ENCODE measurements at places on chromosomes 7 and 10.

DNA sequence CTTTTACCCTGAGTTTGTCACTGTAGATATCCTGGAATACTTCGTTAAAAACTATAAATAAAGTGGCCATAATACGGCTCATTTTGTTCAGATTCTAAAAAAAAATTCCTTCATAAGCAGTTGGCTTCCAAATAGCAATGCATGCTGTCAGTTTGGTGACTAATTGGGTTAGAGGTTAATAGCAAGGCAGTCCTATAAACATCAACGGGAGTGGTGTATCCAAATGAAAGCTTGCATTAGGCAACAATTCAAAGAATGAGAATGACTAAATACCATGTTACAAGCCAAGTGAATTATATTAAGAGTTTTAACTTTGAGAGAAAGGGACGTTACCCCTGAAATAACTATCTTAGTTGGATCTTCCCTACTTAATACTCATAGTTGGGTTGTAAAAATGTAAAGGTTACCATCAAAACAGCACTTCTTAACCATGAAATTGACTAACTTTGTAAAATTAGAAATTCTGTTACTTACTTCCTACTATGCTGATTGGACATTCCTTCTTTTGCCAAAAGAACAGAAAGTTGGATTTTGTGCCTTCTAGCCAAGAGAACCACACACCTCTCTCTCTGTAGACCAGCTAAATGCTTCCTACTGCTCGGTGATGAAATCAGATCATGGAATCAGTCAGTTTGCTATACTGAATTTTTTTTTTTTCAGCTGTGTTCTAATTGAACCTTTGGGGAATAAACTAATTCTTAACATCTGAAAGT is 98.0 kb downstream of the KAT6B start:
- DNase-seq: no peak

GRCh38 chr7:78901566-78901965 is 551.9 kb downstream of the MAGI2 start:
- DNase-seq: no peak

DNA sequence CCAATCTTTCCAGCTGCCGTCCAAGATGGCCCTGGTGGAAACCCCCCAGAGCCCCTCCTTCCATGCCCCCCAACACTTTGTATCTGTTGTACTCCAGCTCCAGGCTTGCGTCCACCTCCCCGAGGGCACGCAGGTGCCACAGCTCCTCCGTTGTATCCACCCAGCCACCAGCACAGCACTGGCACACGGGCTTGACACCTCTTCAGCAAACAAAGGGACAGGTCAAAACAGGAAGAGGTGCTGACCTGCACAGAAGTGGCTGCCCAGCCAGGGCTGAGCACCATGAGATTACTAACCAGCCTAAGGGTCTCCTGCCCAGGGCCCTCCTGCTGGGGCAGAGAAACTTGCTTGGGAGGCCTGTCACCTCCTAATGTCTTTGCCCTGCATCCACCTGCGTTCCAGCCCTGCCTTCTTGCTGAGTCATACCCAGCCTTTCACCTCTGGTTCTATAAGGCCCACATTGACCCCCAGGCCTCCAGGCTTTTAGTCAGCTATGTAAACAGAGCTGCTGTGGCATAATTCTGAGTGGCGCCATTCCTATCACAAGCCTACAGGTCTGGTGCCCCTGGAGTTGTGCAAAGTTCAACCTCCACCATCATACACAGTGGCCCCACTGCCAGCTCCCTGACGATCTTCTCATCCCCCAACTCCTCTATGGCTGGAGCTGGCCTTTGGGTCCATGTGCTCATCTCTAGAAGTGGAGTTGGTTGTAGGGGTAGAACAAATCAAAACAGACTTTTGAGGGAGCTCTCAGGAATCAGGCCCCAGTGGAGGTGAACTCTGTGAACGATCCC is 20.9 kb downstream of the SLC29A3 start:
- no peak for DNase-seq

DNA sequence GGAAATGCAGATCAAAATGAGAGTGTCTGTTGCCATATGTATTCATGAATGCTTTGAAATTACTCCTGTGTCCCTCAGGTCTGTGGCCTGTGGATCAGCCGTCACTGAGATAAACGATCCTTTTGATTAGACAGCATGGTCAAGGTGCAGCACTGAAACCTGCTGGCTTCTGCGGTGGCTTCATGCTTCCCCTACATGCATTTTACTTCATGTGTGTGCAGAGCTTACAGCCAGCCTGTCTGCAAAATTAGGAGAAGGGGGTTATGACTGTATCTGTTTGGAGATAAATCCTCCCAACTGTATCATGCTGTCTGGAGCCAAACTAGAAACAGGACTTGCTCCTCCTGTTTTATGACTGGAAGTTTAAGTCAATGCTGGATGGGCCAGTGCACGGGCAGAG is 71.0 kb upstream of the PLPP4 start:
- no peak for DNase-seq

DNA sequence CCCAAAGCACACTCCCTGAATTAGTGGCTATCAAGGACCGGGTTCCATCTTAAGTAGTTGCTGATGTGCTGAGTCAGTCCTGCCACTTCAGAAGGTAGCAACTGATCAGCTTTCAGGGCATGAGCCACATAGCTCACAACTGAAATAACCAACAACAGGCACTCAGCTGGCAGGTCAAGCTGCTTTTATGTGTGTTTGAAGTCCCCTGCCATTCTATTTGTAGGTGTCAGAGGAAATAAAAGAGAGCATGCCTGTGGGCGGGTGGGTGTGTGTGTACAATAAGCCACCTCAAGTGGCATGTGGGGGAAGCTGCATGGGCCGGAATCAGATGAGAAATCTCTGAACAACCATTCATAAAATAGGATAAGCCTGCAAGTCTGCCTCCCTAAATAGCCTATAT is 114.3 kb upstream of the YAE1 start:
- DNase-seq: no peak

DNA sequence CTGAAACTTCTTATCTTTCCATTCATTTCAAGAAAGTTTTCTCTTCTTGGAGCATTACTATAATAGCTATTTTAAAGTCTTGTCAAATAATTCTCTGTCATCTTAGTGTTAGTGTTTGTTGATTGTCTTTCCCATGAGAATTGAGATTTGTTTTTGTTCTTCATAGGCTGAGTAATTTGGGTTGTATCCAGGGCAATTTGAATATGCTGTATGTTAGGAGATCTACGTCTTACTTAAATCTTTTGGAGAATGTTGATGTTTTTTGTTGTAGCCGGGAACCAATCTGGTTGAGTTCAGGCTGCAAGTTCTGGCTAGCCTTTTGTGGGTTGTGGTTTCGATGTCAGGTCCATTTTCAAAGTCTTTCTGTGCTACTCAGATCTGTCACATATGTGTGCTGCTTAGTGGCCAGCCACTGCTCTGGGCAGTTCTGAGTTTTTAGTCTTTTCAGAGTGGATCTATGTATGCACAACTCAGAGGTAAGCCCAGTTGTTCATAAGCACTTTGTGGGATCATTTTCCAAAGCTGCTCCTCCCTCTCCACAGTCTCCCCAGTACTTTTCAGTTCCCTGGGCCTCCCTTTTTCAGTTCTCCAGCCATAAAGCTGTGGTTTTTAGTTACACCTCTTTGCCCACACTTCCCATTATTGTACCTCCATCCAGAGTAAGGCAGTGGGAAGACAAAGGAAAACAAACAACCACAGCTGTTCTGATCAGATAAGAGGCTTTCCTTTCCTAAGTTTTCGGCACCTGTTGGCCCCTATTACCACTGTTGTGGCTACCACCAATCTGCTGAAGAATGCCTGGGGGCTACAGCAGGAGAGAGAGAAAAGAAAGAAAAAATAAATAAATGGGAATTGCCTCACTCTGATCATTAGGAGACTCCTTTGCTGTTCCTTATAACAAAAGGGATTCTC is 4.7 kb upstream of the CCNJ start:
- DNase-seq: no peak

GRCh38 chr7:116426428-116427156 is 72.9 kb upstream of the CAV2 start:
- DNase-seq: no peak

DNA sequence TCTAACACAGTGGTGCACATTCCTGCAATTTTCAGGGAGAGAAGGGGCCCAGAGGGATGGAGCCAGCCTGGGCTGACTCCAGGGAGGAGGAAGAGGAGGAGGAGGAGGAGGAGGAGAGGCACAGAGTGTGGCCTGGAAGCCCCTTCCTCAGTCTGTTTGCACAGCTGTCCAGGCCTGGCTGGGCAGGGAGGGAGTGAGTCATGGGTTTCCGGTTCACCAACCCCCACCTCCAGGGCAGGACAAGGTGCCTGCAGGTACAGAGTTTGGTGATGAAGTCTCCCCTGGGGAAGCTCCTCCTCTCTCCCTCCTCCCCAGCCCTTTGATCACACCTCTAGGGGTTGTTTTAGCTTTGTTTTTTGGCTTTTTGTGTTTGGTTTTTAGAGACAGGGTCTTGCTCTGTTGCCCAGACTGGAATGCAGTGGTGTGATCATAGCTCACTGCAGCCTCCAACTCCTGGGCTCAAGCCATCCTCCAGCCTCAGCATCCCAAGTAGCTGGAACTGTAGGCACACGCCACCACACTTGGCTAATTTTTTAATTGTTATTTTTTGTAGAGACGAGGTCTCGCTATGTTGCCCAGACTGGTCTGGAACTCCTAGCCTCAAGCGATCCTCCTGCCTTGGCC is 77.5 kb upstream of the CUX1 start:
- no peak for DNase-seq

GRCh38 chr10:131980761-131981428 is 828 bp downstream of the BNIP3 start:
- DNase-seq: no peak

DNA sequence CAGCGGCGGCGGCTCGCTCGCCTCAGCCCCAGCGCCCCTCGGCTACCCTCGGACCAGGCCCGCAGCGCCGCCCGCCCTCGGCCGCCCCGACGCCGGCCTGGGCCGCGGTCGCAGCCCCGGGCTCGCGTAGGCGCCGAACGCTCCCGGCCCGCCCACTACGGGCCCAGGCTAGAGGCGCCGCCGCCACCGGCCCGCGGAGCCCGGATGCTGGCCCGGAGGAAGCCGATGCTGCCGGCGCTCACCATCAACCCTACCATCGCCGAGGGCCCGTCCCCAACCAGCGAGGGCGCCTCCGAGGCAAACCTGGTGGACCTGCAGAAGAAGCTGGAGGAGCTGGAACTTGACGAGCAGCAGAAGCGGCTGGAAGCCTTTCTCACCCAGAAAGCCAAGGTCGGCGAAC is 18.2 kb upstream of the TSPAN33 start:
- no peak for DNase-seq

DNA sequence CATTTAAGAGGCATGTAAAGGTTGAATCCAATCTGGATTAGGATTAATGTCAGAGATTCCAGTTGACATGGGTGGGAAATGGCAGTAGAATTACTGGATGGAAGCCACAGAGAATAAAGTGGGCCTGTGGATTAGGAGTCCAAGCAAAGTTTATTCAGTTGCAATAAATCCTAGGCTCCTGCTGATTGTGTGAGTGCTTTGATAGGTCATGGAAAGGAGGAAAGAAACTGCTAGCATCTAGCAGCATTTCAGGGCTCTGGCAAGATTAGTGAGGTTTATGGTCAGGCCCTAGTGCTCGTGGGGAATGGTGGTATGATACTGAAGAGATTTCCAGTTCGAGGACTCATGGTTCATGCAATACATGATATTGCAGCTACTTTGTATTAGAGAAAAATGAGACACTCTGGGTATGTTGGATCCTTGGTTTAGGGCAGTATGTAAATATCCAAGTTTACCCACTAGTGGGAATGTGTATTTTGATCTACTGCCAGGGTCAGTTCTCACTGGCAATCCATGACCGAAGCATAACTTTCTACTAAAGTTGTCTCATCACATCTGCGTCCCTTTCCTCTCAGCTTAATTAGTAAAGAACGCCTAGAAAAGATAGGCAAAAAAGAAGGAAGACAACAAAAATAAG is 235.0 kb downstream of the SUGCT start:
- DNase-seq: no peak

- DNase-seq: no peak
Observed at GRCh38 chr7:121101083-121101482, 112.6 kb downstream of the CPED1 start.

DNA sequence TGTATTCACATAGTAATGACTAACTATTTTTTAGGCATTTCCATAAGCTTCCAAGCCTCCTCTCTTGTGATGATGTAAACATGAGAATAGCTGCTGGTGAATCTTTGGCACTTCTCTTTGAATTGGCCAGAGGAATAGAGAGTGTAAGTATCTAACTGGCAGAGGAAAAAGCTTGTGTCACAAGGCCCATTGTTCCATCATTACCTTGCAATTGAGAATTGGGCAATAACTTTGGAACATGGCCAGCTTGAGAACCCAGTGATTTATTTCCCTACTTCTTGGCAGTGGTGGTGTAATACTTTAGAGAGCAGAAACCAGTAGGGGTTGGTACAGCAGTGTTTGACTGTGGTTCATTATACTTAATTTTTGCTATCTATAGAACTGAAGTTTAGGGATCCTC is 12.0 kb downstream of the IFRD1 start:
- no peak for DNase-seq

- no peak for DNase-seq
Observed at GRCh38 chr7:98613601-98614425, 3.3 kb upstream of the NPTX2 start.

DNA sequence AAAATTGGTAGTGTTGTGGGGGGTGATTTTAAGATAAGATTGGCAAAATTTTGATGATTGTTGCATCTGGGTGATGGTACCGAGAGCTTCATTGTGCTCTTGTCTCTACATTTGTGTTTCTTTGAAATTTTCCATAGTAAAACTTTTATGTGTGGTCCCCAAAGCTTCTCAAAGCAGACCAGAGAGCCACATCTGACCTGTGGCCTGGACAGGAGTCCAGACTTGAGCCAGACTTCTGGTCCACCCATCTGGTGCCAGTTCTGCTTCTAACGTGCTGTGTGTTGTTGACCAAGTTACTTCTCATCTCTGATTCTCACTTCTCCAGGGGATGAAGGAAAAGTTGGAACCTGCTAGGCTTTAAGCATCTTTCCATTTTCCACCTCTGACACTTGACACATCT is 120.1 kb downstream of the C10orf105 start:
- no peak for DNase-seq

GRCh38 chr7:69518705-69519077 is 79.6 kb upstream of the AUTS2 start:
- DNase-seq: no peak

GRCh38 chr10:77643795-77644468 is 6.3 kb upstream of the KCNMA1 start:
- no peak for DNase-seq

DNA sequence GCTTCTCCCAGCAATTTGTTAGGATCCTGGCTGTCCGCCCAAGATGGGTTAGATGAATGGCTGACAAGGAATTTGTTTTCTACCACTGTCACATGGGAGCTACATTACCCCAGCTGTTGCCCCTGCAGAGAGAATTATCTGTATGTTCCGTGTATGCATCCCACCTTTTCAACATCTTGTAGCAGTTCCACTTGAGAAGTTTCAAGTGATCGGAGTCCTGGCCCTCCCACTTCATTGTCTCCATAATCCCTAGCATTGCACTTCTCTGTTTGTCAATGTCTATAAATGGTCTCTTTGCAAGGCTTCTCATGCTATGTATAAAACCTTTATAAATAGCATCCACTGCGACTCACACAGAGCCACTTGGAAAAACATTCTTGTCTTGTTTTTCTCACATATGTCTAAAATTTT is 972.5 kb downstream of the CNTNAP2 start:
- no peak for DNase-seq

Measured in stimulated activated CD4-positive, alpha-beta T cell treated with anti-CD3 and anti-CD28 coated beads, Interleukin-2, amount 100 ng/mL, for 24 hours (primary cell).